ENCODE measurements at places on chromosomes 3 and 15. TPM values are rescaled to one million over a fixed set of nuclear protein-coding genes. Genes with fewer than 3 reads are reported as not detected.

GRCh38 chr15:65948383-65948782 lies 79.1 kb downstream of the RAB11A start:
- no peak overlapping the region for H3K4me3 ChIP-seq
- H3K36me3 ChIP-seq = no peaks in the 10 kb centered on the region
- no peak overlapping the region for H3K27ac ChIP-seq

Gene MYLK
- 484 TPM for total RNA-seq

- H3K36me3 ChIP-seq = no peaks in the 10 kb centered on the region
- H3K4me3 ChIP-seq = no peak overlapping the region
- no peaks in the 10 kb centered on the region for H3K27me3 ChIP-seq
- H3K4me1 ChIP-seq = no peaks in the 10 kb centered on the region
- DNase-seq = no peak
These were observed 60.8 kb upstream of the MEF2A start for GRCh38 chr15:99504823-99505551.

GRCh38 chr3:154981201-154981600 lies 98.9 kb upstream of the MME start:
- H3K4me3 ChIP-seq = no peak overlapping the region
- no peaks in the 10 kb centered on the region for H3K27me3 ChIP-seq
- no peak overlapping the region for H3K27ac ChIP-seq
- H3K4me1 ChIP-seq = no peaks in the 10 kb centered on the region

GRCh38 chr3:151387432-151387831 lies 2.9 kb upstream of the P2RY12 start:
- no peak overlapping the region for H3K27ac ChIP-seq
- DNase-seq = no peak
- no peaks in the 10 kb centered on the region for H3K36me3 ChIP-seq
- H3K27me3 ChIP-seq = no peaks in the 10 kb centered on the region

Measured in aorta (tissue), 5 donors.